ENCODE measurements at places on chromosomes 16 and 17.

GRCh38 chr17:15941781-15942180, 3.1 kb upstream of the ADORA2B start:
- DNase-seq = no peak

- DNase-seq = peak; percentile 76
Measured at GRCh38 chr17:78131172-78132083, 857 bp downstream of the TMC8 start.

DNA sequence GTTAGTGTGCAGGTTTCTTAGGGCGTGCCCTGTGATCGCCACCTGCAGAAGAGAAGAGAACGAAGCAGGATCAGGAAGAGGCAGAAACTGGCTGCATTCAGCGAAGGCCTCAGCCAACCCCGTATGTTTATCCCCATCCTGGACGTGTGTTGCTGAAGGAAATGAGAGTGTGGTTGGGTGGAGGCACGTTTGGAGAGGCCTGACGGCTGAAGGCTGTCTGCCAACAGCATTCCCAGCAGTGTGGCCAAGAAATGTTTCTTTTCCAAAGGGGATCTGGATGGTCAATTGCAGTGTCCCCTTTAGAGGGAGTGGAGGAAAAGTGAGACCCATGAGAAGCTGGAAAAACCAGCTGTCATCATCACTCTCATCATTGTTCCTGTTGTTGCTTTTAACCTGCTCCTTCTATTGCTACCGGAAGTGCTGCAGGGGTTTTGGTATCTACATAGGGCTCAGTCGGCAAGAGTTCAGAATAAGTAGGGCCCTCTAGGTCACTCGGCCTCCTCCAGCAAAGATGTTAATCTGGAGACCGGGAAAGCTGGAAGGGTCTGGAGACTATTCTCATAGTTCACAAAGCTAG, 46.5 kb upstream of the SLC47A1 start:
- no peak for DNase-seq

DNA sequence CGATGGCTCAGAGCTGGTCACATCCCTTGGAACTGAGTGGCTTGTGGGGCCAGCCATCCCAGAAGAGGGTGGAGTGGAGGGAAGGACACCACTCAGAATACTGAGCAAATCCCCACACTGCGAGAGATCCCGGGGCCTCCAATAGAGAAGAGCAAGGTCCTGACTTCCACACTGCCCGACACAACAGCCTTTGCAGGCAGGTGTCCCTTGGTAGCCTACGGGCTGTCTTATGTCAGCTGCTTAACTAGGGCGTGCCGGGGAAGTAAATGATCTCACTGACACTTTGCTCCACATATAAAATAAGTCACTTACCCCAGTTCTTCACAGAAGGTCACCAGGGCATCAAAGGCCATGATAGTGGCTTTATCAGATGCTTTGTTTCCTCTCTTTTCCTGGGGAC, 16.1 kb downstream of the RECQL5 start:
- DNase-seq = no peak

DNA sequence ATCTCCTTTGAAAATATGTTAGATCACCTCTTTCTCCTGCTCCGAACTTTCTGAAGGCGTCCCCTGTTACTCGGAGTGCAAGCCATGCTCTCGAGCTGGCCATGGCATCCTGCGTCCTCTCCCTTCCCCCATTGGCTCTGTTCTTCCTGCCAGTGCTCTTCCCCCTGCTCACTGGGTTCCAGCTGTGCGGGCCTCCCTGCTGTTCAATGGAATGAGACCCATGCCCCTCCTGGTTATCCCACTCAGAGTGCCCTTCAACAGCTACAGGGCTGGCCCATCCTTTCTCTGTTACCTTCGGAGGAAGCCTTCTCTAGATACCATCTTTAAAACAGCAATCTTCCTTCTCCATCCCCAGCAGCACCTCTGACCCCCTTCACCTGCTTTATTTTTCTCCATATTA, 504.3 kb downstream of the MAF start:
- no peak for DNase-seq

DNA sequence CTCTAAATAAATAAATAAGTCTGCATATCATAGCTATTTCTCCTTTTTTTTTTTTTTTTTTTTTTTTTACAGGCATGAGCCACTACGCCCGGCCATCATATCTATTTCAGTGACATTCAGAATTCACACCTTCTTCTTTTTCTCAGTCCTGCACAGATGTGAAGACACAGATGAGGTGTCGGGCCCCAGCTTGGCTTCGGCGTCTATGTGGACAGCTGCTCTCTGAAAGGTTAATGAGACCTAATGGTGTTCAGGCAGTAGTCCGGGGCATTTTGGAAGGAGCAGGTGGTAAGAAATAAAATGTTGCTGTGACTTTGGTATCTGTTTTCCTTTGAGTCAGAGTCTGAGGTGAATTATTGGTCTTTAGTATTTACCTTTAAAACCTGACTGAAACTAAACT, 23.6 kb downstream of the TANGO6 start:
- no peak for DNase-seq

- no peak for DNase-seq
Measured at GRCh38 chr16:89572073-89572484, 3.5 kb upstream of the CPNE7 start.

Data from activated CD8-positive, alpha-beta memory T cell treated with anti-CD3 and anti-CD28 coated beads, Interleukin-2, amount 50 U/mL, for 4 hours (primary cell).